ENCODE measurements at places on chromosomes 12 and 14.

- DNase-seq = no peak
Measured at GRCh38 chr14:99330316-99331240, 58.6 kb upstream of the BCL11B start.

DNA sequence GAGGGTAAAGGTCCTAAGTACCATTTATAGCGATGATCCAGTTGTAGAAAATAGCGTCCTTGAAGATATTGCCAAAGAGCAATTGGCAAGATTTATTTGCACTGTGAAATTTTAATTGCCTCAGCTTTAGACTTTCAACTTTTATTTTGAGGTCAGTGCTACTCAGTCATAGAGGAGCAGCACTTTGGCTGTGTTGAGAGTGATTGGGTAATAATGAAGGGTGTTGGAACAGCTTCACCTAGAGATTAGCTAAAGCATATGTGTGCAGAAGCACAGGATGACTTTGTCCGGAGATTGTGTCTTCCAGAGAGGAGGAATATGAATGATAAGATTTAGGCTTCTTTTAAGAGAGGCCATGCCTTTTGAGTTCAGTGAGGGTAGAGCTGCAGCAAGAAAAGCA is 164.8 kb downstream of the NPAS3 start:
- no peak for DNase-seq

GRCh38 chr12:1808798-1809480 is 11.4 kb upstream of the LRTM2 start:
- DNase-seq = no peak

DNA sequence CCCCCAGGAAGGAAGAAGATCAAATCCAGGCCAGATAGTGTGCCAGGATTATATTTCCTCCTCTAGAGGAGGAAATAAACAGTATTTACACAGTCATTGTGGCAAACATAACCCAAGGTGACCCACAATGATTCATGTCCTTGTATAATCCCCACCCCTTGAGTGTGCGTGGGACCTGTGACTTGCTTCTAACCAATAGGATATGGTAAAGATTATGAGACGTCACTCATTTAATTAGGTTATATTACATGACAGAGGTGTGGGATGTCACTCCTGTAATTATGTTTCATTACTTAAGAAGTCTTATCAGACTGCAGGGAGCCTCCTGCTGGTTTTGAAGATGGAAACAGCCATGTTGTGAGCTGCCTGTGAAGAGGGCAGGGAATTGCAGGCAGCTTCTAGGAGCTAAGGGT is 12.2 kb upstream of the CATSPERB start:
- no peak for DNase-seq

- DNase-seq = no peak
Measured at GRCh38 chr12:4037747-4038312, 164.6 kb upstream of the PARP11 start.

GRCh38 chr12:52221912-52222457 is 11.1 kb upstream of the KRT7 start:
- no peak for DNase-seq
